Neural progenitor cell (in vitro differentiated cells): ENCODE measurements at places on chromosomes 5 and 9. TPM values are rescaled to one million over a fixed set of nuclear protein-coding genes. Genes with fewer than 3 reads are reported as not detected.

DNA sequence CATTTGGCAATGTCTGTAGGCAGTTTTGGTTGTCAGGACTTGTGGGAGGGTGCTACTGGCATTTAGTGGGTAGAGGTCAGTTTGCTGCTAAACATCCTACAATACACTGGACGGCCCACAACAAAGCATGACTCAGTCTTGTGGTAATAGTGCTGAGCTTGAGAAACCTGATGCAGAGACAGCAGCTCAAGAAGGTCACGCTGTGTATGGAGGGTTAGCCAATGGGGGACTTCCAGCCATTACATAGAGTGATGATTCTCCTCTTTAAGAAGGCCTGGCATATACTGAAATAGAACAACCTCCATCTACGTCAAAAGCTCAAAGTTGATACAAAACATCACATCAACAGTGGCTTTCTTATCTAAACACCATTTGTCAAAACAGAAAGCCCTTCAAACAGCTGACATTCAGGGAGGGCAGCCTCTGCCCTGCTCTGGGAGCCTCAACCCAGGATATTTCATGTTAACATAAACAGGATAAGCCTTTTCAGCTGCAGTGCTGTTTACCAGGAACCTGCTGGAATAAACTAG is 143.0 kb downstream of the GPBP1 start:
- no peak overlapping the region for H3K4me3 ChIP-seq
- no peaks in the 10 kb centered on the region for H3K36me3 ChIP-seq
- H3K27ac ChIP-seq: no peak overlapping the region
- H3K27me3 ChIP-seq: no peaks in the 10 kb centered on the region
- no peaks in the 10 kb centered on the region for H3K4me1 ChIP-seq

KIF24 gene
- 9.4 and 10.7 TPM in 2 replicates for total RNA-seq

HAVCR2 gene
- total RNA-seq: 0.19 and 0.37 TPM in 2 replicates

PCDHGB3 gene
- total RNA-seq: 0.74 and 0.95 TPM in 2 replicates

PARP8 gene
- total RNA-seq: 32.2 and 38.9 TPM in 2 replicates

GRCh38 chr9:108108280-108108851 is 618.8 kb upstream of the KLF4 start:
- H3K4me1 ChIP-seq: no peaks in the 10 kb centered on the region
- H3K27me3 ChIP-seq: no peaks in the 10 kb centered on the region
- H3K36me3 ChIP-seq: no peaks in the 10 kb centered on the region
- H3K4me3 ChIP-seq: no peak overlapping the region
- no peak overlapping the region for H3K27ac ChIP-seq

ALG2 gene
- 25.0 and 26.0 TPM in 2 replicates for total RNA-seq

SPINK4 gene
- not detected in 2 replicates for total RNA-seq

DNA sequence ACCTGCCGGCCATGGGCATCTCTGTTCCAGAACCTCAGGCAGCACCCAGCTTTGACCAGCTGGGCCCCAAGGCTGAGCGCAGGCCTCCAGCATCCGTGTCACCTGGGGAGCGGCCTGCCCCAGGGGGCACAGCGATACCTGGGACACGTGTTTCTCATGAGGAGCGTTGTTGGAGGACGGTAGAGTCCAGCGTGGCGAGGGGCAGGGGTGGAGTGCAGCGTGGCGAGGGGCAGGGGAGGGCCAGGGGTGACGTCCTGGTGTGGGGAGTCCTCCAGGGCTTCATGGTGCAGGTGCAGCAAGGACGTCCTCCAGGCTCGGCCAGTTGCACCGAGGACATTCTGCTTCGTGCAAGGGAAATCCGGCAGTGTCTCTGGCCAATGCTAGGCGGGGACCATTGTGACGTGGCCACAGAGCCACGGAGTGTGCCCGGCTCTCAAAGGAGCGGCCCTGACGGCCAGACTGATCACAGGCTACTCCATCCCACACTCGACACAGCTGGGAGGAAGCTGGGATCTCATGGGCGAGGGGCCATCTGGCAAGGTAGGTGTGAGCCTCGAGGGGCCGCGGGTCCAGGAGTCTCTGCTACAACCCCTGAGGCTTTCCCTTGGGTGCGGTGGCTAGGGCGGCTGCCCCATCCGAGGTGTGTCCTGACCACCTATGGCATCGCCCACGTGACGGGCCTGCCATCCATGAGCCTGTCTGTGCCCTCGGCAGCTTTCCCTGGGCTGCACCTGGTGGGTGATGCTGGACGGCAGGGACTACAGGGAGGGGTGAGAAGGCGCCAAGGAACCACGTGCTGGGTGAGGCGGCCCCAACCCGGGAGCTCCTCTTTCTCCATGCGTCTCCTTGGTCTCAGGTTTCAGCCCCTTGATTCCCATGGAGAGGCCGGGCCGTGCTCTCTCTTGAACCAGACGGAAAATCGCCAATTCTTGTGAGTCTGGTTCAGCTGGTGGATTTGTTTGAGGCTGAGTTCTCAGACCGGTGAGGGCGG is 33.8 kb downstream of the SLC9A3 start:
- DNase-seq: no peak
- H3K36me3 ChIP-seq: no peaks in the 10 kb centered on the region
- H3K27me3 ChIP-seq: peaks cover 45% of the 10 kb centered on the region
- no peak overlapping the region for H3K27ac ChIP-seq
- no peak overlapping the region for H3K4me3 ChIP-seq

DNA sequence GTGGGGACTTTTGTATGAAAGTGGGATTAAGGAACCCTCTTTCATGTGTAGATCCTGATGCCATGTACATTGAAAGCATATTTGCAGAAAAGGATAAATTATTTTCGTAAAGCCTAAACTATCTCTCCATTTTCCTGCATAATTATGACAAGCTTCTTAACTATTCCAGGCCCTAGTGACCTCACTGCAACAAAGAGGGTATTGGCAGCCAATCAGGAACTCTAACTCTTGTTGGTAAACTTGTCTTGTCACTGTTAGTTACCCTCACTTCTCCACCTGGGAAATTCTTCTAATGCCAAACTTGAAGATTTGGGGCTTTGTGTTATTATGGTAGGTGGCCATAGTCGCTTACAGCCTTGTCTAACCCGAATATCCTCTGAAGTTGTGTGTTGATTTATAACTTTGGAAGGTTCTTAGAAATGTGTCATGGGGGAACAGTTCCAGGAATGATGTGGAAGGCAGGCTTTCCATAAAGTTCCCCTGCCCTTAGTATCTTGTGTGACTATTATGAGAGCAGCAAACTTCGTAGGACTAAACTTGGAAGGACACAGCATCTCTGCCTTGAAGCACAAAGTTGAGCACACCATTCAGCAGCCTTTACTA is 52.5 kb downstream of the IQGAP2 start:
- H3K36me3 ChIP-seq: no peaks in the 10 kb centered on the region
- H3K4me1 ChIP-seq: no peaks in the 10 kb centered on the region
- H3K27me3 ChIP-seq: no peaks in the 10 kb centered on the region
- H3K4me3 ChIP-seq: no peak overlapping the region
- DNase-seq: no peak
- H3K27ac ChIP-seq: no peak overlapping the region

DNA sequence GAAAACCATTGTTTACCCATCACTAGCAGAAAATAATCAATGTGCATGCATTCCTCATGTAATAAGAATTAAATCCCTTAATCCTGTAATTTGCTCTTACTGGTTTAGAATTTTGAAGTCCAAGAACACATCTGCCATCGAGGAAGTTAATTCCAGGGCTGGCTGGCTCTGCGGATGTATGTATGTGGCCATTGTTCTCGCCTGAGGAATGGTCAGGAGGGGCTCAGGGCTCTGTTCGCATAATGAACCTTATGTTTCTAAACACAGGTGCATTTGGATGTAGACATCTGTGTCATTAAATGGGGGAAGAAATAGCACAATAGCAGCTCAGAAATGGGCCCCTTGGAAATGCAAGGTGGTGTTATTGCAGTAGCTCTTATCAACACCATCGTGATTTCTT is 148.6 kb upstream of the GAS1 start:
- no peaks in the 10 kb centered on the region for H3K27me3 ChIP-seq
- no peak overlapping the region for H3K4me3 ChIP-seq
- no peaks in the 10 kb centered on the region for H3K36me3 ChIP-seq
- H3K4me1 ChIP-seq: no peaks in the 10 kb centered on the region
- H3K27ac ChIP-seq: no peak overlapping the region

DNA sequence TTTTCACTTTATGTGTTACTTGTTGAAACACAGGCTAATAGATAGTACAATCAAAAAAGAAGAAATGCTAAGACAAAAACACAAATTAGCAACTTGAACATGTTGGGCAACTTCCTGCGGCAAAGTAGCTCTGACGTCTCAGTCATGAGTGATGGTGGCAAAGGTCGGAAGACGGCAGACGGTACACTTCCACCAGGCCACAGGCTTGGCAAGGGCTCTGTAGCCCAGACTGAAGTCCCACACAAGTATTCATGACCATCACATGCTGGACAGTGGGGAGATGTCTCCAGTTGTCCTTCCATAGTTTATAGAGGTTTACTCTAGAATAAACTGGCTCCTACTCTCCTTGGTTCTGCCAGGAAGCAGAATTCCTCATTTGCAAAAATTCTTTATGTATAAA is 831.3 kb downstream of the MTRR start:
- no peaks in the 10 kb centered on the region for H3K36me3 ChIP-seq
- no peak overlapping the region for H3K27ac ChIP-seq

IFNA13 gene
- not detected in 2 replicates for total RNA-seq

- H3K36me3 ChIP-seq: no peaks in the 10 kb centered on the region
- no peaks in the 10 kb centered on the region for H3K4me1 ChIP-seq
- H3K27me3 ChIP-seq: peaks cover 54% of the 10 kb centered on the region
- H3K4me3 ChIP-seq: peak overlapping the region; percentile 82
- DNase-seq: no peak
These were observed 460 bp upstream of the ACO1 start for GRCh38 chr9:32384002-32384363.

- H3K27ac ChIP-seq: no peak overlapping the region
- no peak for DNase-seq
- H3K4me3 ChIP-seq: no peak overlapping the region
- H3K4me1 ChIP-seq: peaks cover 3% of the 10 kb centered on the region
- no peaks in the 10 kb centered on the region for H3K36me3 ChIP-seq
- no peaks in the 10 kb centered on the region for H3K27me3 ChIP-seq
These were observed 42.4 kb upstream of the TJP2 start for GRCh38 chr9:69131682-69132081.

GRCh38 chr9:94921092-94921471 is 194.6 kb downstream of the AOPEP start:
- no peak overlapping the region for H3K4me3 ChIP-seq
- H3K36me3 ChIP-seq: no peaks in the 10 kb centered on the region
- DNase-seq: no peak
- H3K27ac ChIP-seq: no peak overlapping the region
- peaks cover 40% of the 10 kb centered on the region for H3K4me1 ChIP-seq

GRCh38 chr5:76546497-76547102 is 76.6 kb downstream of the F2RL2 start:
- H3K4me1 ChIP-seq: no peaks in the 10 kb centered on the region
- DNase-seq: no peak
- no peak overlapping the region for H3K4me3 ChIP-seq
- no peak overlapping the region for H3K27ac ChIP-seq
- no peaks in the 10 kb centered on the region for H3K27me3 ChIP-seq

PCDHAC1 gene
- total RNA-seq: 2.9 and 5.9 TPM in 2 replicates

- peaks cover 10% of the 10 kb centered on the region for H3K4me1 ChIP-seq
- H3K27me3 ChIP-seq: no peaks in the 10 kb centered on the region
These were observed 643.4 kb downstream of the CCDC171 start for GRCh38 chr9:16196206-16196605.

- no peaks in the 10 kb centered on the region for H3K36me3 ChIP-seq
- no peak for DNase-seq
- H3K4me1 ChIP-seq: peaks cover 10% of the 10 kb centered on the region
These were observed 396.9 kb downstream of the GADD45G start for GRCh38 chr9:90001747-90002146.

- no peaks in the 10 kb centered on the region for H3K27me3 ChIP-seq
- H3K36me3 ChIP-seq: no peaks in the 10 kb centered on the region
- no peak for DNase-seq
- H3K4me1 ChIP-seq: no peaks in the 10 kb centered on the region
- no peak overlapping the region for H3K27ac ChIP-seq
- no peak overlapping the region for H3K4me3 ChIP-seq
These were observed 182.9 kb downstream of the CCDC192 start for GRCh38 chr5:127886081-127886480.

DNA sequence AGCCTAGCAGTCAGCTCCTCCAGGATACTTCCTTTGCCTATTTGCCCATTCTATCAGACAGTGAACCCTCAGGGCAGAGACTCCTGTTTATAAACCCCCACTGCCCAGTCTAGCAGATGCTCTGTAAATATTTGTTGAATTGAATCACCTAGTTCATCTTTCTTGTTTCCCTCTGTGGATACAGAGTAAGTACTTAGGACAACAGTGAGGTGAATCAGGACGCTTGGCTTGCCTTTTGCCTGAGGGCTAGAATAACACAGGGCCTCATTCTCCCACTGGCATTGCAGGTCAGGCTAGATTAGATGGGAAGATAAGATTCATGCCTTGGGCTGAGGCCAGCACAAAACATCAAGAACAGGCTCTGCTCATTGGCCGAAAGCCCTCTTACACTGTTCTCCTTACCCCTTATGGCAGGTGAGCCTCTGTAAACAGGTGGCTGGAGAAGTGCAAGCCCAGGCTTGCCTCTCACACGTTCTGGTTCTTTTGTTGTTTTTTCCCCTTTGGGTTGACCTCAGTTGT is 22.2 kb downstream of the TNFSF8 start:
- no peak for DNase-seq
- H3K27ac ChIP-seq: no peak overlapping the region
- no peaks in the 10 kb centered on the region for H3K27me3 ChIP-seq
- no peak overlapping the region for H3K4me3 ChIP-seq

TYRP1 gene
- total RNA-seq: 0.75 TPM in 1 of 2 replicates, not detected in the other

- no peak overlapping the region for H3K27ac ChIP-seq
- no peaks in the 10 kb centered on the region for H3K4me1 ChIP-seq
- DNase-seq: no peak
- no peaks in the 10 kb centered on the region for H3K27me3 ChIP-seq
- no peak overlapping the region for H3K4me3 ChIP-seq
These were observed 102.1 kb upstream of the FBXL17 start for GRCh38 chr5:108484035-108484434.

DNA sequence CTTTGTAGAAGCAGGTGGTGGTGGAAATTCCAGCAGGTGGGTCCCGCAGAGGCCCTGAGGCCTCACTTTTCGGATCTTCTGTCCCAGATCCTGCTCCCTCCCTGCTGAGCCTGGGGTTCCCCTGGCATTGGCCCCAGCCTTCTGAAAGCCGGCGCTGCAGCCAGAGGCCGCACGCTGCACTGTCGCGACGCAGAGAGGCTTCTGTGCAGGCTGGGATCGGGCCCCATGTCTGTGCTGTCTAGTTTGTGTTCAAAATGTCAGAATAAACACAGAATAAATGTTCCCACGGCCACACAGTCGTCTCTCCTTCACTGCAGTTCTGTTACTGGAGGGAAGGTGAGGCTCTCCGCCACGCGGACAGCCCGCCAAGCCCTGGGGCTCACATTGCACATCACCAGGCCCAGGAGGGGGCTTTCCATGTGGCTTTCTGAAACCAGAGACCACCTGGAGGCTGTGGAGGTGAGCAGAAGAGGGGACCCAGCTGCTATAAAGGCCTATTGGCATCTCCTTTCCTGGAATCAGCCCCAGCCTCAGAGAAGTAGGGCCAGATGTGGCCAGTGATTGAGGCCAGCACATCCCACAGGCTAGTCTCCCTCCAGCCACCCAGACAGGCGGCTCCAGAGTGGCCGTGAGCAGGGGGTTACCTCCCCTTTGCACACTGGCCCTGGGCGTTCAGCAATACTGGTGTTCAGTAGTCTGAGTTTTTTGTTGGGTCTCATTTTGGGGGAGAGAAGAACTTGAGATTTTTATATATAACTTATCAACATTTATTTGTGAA is 46.5 kb downstream of the USP20 start:
- peaks cover 21% of the 10 kb centered on the region for H3K4me1 ChIP-seq
- no peaks in the 10 kb centered on the region for H3K36me3 ChIP-seq
- no peak overlapping the region for H3K4me3 ChIP-seq

EPB41L4B gene
- total RNA-seq: 5.0 and 6.2 TPM in 2 replicates

SMIM33 gene
- not detected in 2 replicates for total RNA-seq
